Activated CD8-positive, alpha-beta T cell treated with anti-CD3 and anti-CD28 coated beads, Interleukin-2, amount 10 ng/mL, durations not matched to agents 7 days and 5 days (primary cell): ENCODE measurements at places on chromosomes 6 and 20. TPM values are rescaled to one million over a fixed set of nuclear protein-coding genes. Genes with fewer than 3 reads are reported as not detected.
A peak's percentile ranks its signal among the peaks of the same experiment; 100 is the strongest.

- no peak for DNase-seq
Measured at GRCh38 chr20:33408716-33409654, 7.7 kb upstream of the CDK5RAP1 start.

Gene LY6G6D
- not detected for total RNA-seq

GRCh38 chr6:135060076-135060475 is 5.5 kb upstream of the HBS1L start:
- DNase-seq: no peak

Gene PDE7B
- total RNA-seq: 0.34 TPM

- no peak for DNase-seq
Measured at GRCh38 chr6:41689171-41690008, 46.0 kb downstream of the TFEB start.

DNA sequence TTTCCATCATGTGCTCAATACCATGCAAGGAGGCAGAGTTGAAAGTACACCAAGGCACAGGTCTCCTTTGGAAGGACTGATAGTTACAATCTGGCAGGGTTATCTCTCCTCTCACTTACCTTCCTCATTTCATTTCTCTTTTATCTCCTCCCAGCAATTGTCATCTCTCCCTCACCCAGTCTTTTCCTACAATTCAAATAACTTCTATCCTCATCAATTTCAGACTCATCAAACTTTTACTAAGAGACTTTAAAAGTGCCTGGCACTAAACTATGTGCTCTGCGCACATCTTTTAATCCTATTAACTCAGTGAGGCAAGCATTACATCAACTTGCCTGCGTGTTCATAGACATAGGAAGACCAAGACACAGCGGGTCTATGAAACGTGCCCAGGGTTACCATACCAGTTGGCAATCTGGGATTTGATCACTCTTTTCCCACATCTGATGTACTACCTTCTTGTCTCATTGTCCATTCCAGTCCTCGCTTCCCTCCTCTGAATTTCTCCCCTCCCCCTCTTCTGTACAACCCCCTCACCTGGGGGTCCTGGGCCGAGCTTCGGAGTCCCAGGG is 1.2 kb downstream of the VARS1 start:
- no peak for DNase-seq

Gene ZNF391
- 1.1 TPM for total RNA-seq

- DNase-seq: peak; percentile 67
Measured at GRCh38 chr6:107668743-107669474, 155.2 kb downstream of the SCML4 start.

DNA sequence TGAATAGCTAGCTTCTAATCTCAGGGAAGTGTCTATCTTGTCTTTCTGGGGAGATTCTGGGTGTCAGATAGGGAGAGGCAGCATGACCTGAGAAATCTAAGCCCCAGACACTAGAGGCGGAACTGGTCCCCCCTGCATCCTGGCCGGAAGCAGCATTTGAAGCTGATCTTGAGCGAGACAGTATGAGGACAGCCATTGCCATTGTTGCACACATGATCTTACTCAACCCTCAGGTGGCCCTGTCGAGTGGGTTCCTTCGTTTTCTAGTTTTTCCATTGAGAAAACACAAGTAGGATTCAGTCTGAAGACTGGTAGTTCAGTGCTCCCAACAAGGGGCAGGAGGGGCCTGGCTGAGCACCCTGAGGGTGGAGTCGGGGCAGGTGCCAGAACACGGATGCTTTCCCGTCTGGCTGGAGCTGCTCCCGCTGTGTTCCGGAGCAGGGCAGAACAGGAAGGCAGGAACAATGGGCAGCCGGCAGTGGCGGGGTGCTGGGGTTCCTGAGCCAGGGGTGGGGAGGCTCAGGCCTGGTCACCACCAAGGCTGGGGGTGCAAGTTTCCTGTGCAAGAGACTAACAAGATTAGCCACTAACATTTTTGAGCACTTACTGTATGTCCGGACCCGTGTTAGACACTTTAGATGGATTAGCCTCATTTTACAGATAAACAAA is 7.9 kb upstream of the SDCBP2 start:
- DNase-seq: peak; percentile 49

GRCh38 chr20:52103913-52104545 is 87.5 kb downstream of the ZFP64 start:
- peak; percentile 24 for DNase-seq

DNA sequence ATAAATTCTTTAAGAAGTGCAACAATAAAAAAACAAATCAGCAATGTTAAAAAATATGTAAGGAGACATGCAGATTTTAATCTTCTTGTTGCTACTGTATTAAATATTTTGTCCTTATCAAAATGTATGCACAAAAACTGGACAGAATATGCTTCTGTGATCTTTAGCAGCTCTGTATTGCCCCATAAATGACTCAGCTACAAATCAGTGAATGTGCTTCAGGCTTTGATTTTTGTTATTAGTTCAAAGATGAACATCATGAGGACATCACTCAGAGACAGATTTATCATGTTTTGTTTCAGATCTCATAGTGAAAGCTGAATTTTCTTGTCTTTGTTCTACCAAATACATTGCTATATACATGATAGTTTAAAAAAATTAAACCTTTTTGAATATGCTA is 312.4 kb downstream of the GRIK2 start:
- DNase-seq: no peak

DNA sequence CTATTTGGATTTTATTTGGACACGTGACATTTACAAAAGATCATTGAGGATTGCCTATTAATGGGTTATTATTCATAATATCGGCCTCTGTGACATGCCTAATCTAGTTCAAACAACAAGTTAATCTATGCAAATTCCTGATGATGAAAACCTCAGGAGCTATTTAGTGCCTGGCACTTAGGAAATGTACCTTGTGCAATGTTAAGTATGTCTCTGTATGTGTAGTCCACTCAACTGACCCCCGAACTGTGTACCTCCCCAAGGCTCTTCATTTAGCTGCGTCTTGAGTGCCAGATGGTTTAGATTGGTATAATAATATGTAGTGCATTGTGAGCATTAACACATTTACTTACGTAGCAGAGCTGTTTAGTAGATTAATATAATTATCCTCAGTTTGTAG is 6.9 kb downstream of the LAMA2 start:
- DNase-seq: no peak

Gene TOX2
- total RNA-seq: 0.31 TPM

GRCh38 chr6:122692175-122692598 is 82.0 kb downstream of the PKIB start:
- no peak for DNase-seq

Gene POLR3F
- total RNA-seq: 8.3 TPM

Gene DDAH2
- 31.9 TPM for total RNA-seq

Gene TSPO2
- total RNA-seq: not detected

DNA sequence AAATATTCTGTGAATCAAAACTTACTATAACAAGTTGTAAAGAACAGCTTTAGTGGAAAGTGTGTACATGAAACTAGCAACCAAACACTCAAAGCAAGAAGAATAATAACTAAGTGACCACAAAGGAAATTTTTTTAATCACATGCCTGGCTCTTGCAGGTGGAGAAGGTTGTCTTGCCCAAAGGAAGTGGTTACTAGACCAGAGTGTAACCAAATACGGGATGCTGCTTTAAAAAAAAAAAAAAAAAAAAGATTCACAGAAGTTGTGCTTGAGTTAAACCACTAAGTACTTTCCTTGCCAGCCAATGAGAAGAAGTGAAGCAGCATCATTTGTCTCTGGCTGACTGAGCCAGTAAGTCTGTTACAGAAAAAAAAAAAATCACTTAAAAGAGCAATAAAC is 19.1 kb upstream of the HLA-DQB1 start:
- DNase-seq: peak; percentile 64

Gene BTN2A1
- 22.4 TPM for total RNA-seq

DNA sequence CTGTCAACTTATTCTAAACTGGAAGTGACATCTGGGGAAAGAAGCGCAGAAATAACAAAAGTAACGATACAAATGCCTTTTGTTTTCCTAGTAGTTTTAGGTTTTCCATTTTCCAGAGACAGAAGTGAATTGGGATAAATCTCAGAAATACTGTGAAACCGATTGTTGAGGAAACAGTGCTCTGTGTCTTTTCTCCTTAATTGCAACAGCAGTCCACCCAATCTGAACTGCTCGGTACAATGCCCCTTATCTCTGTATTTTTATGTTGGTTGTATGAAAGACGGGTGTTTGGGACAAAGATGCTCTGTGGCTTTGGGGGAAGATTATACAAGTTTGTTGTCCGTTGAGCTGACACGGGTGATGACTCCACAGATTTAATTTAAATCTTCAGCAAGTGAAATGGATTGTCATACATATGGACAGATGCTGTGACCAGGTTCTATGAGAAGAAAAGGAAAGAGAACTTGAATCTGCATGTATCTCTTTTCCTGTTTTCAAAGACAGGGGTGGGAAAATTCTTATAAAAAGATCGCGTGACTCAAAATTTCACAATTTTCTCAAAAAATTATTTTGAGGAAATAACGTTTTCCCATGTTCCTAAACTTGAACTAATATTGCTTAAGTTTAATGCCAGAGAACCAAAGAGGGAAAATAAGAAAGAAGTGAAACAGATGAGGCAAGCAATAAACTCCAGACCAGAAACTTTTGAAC is 41.2 kb downstream of the SASH1 start:
- DNase-seq: no peak

- DNase-seq: no peak
Measured at GRCh38 chr6:118639054-118639964, 12.1 kb downstream of the CEP85L start.

Gene ARHGAP40
- not detected for total RNA-seq

DNA sequence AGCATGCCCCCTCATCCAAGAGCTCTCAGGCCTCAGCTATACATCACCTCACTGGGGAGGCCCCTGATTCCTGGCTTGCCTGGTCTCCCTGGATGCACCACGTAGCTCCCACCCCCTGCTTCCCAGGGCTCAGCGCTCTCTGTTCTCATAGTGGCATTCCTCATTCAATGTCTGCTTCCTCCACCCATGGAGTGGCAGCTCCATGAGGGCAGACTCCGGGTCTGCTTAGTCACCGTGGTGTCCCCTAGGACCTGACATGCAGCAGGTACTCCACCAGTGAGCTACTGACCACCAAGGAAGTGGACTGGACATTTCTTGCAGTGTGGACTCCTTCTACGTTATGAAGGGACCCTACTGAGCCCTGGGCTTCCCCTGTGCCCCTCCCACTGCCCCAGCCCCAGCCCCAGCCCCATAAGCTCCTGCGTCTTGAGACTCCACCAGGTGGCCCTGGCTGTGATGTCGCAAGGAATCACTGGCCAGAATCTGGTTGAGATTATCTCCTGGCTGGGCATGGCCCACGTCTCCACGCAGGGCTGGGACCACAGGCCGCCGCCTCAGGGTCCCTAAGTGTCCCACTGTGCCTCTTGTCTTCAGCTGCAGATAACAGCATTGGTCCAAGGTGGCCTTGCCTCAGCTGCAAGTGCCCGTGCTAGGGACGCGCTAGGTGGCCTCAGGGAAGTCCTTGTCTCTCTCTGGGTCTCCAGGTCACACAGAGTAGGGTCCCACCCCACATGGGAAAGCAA is 26.7 kb downstream of the CEBPB start:
- DNase-seq: no peak

DNA sequence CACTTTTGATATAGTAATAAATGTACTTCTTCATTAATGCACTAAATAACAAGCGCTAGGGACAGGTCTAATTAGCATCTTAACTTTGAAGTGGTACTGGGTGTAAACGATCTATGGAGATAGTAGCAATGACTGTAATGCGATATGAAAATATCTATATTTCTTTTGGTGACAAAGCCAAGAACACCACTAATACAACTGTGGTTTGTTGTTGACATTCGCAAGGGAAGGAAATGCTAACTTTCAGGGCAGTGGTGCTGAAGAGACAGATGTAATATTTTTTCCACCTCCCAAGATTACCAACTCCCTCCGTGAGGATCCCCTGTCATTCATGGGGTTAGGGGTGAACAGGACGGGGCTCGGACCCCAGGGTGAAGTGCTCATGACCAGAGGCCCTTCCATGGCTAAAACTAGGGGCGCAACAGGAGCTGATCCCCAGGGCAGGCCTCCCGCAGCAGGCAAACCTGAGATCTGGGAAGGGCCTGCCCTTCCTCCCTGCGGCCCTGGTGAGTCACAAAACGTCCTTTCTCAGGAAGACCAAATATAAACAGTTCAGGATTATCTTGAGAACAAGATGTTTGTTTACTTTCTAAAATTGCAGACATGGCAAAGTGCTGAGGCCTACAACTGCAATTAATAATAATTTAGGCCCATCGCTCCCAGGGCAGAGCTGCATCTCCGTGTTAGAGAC is 65.0 kb upstream of the TOX2 start:
- DNase-seq: no peak

GRCh38 chr6:24797596-24798216 is 1.0 kb downstream of the ARMH2 start:
- no peak for DNase-seq

DNA sequence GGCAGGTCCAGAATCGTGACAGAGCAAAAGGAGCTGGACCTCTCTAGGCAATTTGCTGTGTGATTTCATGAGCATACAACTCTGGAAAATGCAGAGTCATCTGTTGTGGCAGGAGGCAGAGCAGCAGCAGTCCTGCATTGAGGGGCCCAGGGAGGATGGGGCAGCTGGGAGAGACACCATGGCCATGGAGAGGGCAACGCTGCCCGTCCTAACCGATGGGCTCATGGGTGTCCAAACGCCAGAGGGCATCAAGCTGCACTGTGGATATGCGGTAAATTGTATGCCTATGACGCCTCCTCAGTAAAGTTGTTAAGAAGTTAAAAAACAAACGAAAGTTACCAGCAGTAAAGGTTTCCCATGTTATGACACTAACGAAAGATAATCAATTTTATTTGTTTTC is 42.2 kb upstream of the DACT2 start:
- no peak for DNase-seq

Gene TP53TG5
- total RNA-seq: 0.16 TPM

Gene CASS4
- 17.8 TPM for total RNA-seq

Gene GHRH
- total RNA-seq: not detected

Gene ZSCAN23
- total RNA-seq: 0.79 TPM

Gene ABCF1
- 79.6 TPM for total RNA-seq

- peak; percentile 34 for DNase-seq
Measured at GRCh38 chr20:35091816-35092523, 637 bp downstream of the TRPC4AP start.

DNA sequence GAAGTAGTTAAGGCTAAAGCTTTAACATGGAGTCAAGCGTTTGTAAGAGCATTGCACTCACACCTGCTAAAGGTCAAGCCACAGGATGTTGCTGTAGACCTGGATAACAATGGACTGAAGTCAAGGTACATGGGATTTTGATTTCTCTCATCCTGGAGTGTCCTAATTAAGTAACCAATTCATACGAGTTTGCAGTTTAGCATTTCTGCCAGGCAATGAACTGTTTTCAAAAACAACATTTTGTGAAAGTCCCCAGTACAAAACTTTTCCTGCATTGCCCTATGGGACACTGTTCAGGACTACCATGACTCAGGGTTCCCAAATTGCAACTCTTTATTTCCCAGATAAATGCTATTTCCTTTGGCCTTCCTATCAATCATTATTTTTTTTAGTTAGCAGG is 17.4 kb upstream of the SIRPB1 start:
- peak; percentile 4 for DNase-seq
